A549 treated with ZK216348 at 1 μM for 4 hours (cell line): ENCODE measurements at places on chromosomes 1 and 21. TPM values are rescaled to one million over a fixed set of nuclear protein-coding genes. Genes with fewer than 3 reads are reported as not detected.

The LAMB3 gene
- 13.9 to 27.8 TPM (median 21.7 TPM) in 5 replicates for total RNA-seq

The HPCAL4 gene
- 0.19 to 0.36 TPM (median 0.26 TPM) in 5 replicates for total RNA-seq

The TAGLN2 gene
- total RNA-seq = 993 to 1,093 TPM (median 1,041 TPM) in 5 replicates

The IL20 gene
- total RNA-seq = not detected in 5 replicates

The LY9 gene
- 0.09 to 0.12 TPM (median 0.12 TPM) in 3 of 5 replicates, not detected in the others for total RNA-seq

The PIGR gene
- total RNA-seq = not detected in 5 replicates

The ZYG11A gene
- 2.2 to 2.9 TPM (median 2.4 TPM) in 5 replicates for total RNA-seq

The LRRC71 gene
- total RNA-seq = 0.12 to 0.24 TPM (median 0.15 TPM) in 5 replicates

The ETNK2 gene
- 4.6 to 8.1 TPM (median 6.6 TPM) in 5 replicates for total RNA-seq

The LCE3D gene
- 0.82 to 1.8 TPM (median 1.3 TPM) in 5 replicates for total RNA-seq

The LCE2A gene
- not detected in 5 replicates for total RNA-seq

The TMEM81 gene
- 1.9 to 2.9 TPM (median 2.1 TPM) in 5 replicates for total RNA-seq

The CD1D gene
- total RNA-seq = 0.06 to 0.14 TPM in 2 of 5 replicates, not detected in the others

The SFN gene
- 393 to 693 TPM (median 641 TPM) in 5 replicates for total RNA-seq

The COL11A1 gene
- total RNA-seq = 0.97 to 3.5 TPM (median 2.6 TPM) in 5 replicates

The TSPAN2 gene
- total RNA-seq = 0.66 to 1.6 TPM (median 1.3 TPM) in 5 replicates

The TTC22 gene
- not detected in 5 replicates for total RNA-seq

The COL18A1 gene
- 91.7 to 180 TPM (median 149 TPM) in 5 replicates for total RNA-seq

The GPR157 gene
- total RNA-seq = 2.8 to 6.3 TPM (median 5.3 TPM) in 5 replicates

The TMPRSS3 gene
- total RNA-seq = 0.15 to 0.24 TPM (median 0.21 TPM) in 5 replicates

The C1QC gene
- not detected in 5 replicates for total RNA-seq

The CFHR2 gene
- not detected in 5 replicates for total RNA-seq

The KLF17 gene
- total RNA-seq = 0.27 to 0.62 TPM (median 0.52 TPM) in 5 replicates

The BRDT gene
- not detected in 5 replicates for total RNA-seq

The KDF1 gene
- total RNA-seq = 0.08 TPM in 2 of 5 replicates, not detected in the others

The RAB13 gene
- total RNA-seq = 134 to 166 TPM (median 136 TPM) in 5 replicates

The GJC2 gene
- total RNA-seq = 0.24 to 0.66 TPM (median 0.58 TPM) in 5 replicates

The GSTM2 gene
- 3.5 to 4.6 TPM (median 4.0 TPM) in 5 replicates for total RNA-seq

The MPL gene
- total RNA-seq = 0.46 to 0.63 TPM in 2 of 5 replicates, not detected in the others

The ARHGAP30 gene
- total RNA-seq = 0.06 to 0.19 TPM (median 0.08 TPM) in 5 replicates

The ERICH3 gene
- total RNA-seq = not detected in 5 replicates
